ENCODE measurements at places on chromosomes 16 and 17.

DNA sequence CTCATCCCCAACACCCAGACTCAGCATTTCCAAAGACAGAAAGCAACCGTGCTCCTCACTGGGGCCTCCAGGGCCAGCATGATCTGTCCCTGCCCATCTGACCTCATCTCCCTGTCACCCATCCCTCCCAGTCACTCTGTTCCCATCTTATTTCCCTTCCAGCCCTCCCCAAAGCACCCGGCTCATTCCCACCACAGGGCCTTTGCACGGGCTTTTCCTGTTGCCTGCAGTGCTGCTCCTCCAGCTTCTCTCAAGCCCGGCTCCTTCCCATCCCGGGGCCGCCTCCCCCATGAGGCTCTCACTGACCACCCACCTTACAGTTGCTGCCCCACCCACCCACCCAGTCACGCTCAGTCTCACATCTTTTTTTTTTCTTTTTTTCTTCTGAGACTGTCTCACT is 54.8 kb downstream of the RMI2 start:
- DNase-seq = no peak

DNA sequence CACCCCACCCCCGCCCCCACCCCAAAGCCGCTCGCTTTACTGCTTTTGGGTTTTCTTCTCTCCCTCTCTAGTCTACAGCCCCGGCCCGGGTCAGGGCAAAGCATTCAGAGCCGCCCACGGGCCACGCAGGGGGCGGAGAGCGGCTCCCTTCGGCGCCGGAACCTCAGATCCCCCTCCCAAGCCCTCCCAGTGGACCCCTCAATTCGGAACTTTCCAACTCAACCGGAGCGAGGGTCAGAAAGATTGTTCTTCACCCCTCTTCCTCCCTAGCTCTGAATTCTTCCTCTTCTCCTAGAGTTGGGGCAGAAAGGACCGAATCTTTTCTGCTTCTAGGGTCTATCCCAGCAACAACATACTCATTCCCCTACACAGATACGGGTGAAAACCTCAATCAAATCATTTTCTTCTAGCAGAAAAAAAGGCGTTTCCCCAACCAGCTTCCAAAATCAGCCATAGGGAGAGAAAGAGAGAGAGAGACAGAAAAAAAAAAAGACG is 1.0 kb downstream of the HOXB2 start:
- peak; percentile 29 for DNase-seq

DNA sequence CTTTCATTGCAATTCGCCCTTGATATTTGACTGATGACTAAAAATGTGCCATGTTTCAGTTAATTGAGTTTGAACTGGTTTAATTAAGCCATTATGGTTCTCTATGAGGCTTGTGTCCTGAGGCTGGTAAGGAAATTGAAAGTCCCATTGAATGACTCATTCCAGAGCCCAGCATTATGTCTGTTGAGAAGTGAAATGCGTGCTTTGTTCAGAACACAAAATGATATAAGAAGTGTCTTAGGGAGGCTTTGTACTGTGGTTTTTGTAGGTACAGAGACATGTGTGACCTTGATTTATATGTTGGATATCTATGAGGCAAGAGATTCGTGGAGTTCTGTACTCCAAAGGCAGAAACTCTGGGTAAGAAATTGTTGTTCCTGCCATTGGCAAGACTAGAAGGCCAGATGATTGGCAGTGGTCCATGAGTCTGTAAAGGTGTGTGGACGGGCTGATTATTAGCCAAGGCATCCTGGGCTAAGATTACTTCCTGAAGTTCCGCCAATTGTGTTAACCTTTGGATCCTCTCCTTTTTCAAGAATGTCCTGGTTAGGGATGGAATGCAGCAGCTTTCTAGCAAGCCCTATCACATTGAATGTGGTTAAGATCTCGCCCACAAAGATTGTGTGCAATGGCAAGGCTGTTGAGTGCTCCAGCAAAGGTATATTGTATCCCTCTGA is 103.7 kb downstream of the NPIPB5 start:
- DNase-seq = no peak

DNA sequence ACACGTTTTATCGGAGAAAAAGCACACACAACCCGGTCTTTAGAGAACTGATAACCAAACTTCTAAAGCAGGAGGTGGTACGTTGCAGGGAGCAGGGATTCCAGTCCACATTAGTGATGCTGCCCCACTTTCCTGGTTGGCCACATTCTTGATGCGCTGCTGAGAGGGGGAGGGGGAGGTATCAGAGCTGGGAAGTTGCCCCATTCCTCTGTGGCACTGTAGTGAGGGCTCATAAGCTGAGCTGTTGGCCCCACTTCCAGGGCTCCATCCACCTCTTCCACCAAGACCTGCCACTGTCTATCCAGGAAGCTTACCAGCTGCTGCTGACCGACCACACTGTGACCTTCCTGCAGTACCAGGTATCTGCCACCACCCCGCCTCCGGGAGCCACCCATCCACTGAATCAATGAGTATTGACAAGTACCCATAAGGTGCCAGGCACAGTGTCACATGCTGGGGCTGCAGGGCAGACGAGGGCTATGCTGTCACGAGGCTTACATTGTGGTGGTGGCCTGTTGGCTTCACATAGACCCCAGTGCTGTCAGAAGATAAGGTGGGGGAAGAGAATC is 1.1 kb downstream of the TSEN54 start:
- DNase-seq = peak; percentile 22

DNA sequence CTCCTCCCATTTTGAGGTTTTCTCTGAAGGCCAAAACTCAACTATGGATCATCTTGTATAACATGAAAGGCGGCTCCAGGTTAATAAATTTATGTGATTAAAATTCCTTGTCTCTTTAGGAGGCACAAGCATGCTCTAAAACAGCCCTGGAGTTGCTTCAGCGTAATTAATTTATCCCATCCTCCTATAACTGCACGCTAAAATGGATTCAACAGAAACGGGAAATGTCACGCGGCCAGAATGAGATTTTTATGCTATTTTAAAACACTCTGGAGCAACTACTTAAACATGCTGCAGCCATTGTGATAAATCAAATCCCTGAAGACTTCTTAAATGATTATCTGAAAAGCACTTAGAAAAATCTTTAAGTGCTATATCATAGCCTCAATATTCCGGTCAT is 106.6 kb downstream of the ADAMTS18 start:
- no peak for DNase-seq

DNA sequence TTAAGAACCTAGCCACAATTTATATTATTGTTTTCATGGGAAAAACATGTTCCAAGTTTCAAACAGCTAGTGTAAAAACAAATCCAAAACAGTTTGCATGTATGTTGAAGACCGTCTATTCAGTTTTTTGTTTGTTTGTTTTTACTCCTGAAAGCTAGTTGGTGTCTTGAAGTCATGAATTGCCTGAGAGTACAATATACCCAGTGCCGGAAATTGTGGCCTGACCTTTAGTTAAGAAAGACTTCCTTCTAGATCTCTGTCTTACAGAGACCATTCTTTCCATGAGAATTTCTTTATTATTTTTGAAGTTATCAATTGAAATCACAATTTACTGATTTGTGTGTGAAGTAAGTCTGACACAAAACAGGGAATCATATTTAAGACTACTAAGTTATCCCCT is 474.8 kb downstream of the KCNJ2 start:
- no peak for DNase-seq

GRCh38 chr16:87098976-87099720 is 218.0 kb downstream of the C16orf95 start:
- no peak for DNase-seq

Measured in CD4-positive, alpha-beta T cell treated with Interleukin-4 for 1 hour (primary cell).